Glomerular endothelial cell (primary cell): ENCODE measurements at places on chromosomes 13 and 19. TPM values are rescaled to one million over a fixed set of nuclear protein-coding genes. Genes with fewer than 3 reads are reported as not detected.

GRCh38 chr13:91406619-91407018 lies 8.2 kb downstream of the GPC5 start:
- no peak for DNase-seq

DNA sequence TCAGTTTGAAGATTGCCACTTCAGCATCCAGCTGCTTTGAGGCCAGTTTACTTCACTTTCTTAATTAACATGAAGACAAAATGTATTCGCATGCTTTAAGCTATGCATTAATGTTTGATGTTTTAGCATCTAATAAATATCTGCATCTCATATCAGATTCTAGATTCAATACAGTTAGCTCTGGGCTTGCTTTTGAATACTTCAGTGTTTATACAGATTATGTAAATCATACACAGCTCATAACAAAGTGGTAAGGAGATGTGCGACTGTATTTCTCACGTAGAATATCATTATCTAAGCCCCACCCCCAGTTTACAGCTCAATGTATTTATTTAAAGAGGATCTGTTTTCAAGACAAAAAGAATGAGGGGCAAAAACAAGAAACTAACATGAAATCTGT lies 770.5 kb downstream of the PCDH9 start:
- DNase-seq: no peak

DNA sequence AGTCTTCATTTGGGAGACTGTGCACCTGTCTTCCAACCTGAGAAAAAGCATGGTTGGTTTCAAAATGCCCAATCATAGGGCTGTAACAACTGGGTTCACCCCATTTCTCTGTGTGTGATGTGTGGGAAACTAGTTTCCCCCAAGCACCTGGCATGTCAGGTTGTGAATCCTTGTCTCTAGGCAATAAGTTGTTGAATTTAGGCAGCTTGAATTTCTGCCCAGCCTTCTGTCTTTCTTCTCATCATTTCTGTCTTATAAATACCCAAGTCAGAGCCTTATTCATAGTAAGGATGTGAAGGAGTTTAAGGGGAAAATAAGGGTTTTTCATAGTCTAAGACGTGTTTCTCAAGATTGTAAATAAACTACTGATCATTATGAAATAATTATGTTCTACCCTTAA lies 170.7 kb upstream of the RNF113B start:
- DNase-seq: no peak

- no peak for DNase-seq
Observed at GRCh38 chr19:46665072-46665471, 4.1 kb upstream of the DACT3 start.

The COL4A2 gene
- 1,851 and 3,750 TPM in 2 replicates for total RNA-seq

GRCh38 chr19:39833160-39833463 lies 850 bp downstream of the DYRK1B start:
- no peak for DNase-seq

DNA sequence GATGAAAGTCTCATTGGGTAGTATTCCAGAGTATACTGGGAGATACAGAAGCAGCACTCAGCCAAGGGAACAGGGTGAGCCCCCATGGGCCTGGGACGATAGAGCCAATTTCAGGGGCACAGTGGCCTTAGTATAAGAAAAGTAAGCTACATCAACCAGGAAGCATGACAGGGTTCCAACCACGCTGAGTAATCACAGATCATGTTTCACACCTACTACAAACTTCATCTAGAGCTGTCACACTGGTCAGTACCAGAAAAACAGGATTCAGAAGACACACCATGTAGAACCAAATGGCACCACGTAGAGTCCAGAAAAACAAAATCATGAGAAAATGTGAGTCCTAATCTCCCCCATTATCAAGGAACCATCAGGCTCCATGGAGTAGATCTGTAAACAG lies 1292.4 kb upstream of the MIR17HG start:
- DNase-seq: no peak

The ICAM5 gene
- total RNA-seq: 0.06 TPM in 1 of 2 replicates, not detected in the other

The KLF2 gene
- total RNA-seq: 5.9 and 36.1 TPM in 2 replicates

- no peak for DNase-seq
Observed at GRCh38 chr19:11164296-11164695, 8.7 kb upstream of the SPC24 start.

- no peak for DNase-seq
Observed at GRCh38 chr13:102903659-102904407, 58.0 kb downstream of the ERCC5 start.

The ZNF329 gene
- total RNA-seq: 8.5 and 11.7 TPM in 2 replicates

- no peak for DNase-seq
Observed at GRCh38 chr13:108915095-108915633, 285.8 kb downstream of the MYO16 start.

The ZNF208 gene
- total RNA-seq: 0.53 TPM in 1 of 2 replicates, not detected in the other

DNA sequence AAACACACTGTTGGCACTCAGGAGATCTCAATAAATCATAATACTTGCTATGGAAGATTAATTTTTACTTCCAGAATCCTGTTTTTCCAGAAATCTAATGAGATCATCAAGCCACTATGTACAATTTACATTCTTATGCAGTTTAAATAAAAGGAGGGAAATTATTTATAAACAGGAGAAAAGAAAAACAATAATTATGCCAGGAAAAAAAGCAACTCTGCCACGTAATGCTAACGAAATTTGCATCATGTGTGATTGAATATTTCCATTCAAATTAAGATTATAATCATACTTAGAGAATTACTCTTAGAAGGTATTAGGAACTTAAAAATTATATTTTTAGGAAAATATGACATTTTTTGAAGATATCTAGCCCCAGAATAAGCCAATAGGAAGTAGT lies 13.0 kb downstream of the FAM124A start:
- no peak for DNase-seq
